ENCODE measurements at places on chromosomes 6 and 20.

GRCh38 chr6:138991206-138991605 lies 3.2 kb upstream of the REPS1 start:
- DNase-seq: no peak

GRCh38 chr6:134882426-134883038 lies 67.4 kb downstream of the ALDH8A1 start:
- DNase-seq: peak; percentile 51

DNA sequence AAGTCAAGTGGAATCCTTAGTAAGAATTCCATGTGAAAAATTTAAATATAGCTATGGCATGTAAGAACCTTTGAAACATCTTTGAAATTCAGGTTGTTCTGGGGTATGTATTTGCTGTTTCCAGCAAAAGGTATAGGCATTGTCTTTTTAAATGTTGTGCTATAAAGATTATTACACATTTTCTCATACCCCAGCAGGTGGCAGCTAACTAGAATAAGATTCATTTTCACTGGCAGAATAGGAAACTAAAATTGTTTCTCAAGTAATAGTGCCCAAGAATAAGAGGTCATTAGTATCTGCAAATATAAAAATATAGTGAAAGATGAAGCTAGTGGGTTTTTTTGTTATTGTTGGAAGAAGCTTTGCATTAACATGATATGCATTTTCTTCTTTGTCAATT lies 1.8 kb downstream of the GRIK2 start:
- DNase-seq: no peak

- DNase-seq: no peak
These were observed 99.1 kb downstream of the ARID1B start for GRCh38 chr6:156876302-156876701.

DNA sequence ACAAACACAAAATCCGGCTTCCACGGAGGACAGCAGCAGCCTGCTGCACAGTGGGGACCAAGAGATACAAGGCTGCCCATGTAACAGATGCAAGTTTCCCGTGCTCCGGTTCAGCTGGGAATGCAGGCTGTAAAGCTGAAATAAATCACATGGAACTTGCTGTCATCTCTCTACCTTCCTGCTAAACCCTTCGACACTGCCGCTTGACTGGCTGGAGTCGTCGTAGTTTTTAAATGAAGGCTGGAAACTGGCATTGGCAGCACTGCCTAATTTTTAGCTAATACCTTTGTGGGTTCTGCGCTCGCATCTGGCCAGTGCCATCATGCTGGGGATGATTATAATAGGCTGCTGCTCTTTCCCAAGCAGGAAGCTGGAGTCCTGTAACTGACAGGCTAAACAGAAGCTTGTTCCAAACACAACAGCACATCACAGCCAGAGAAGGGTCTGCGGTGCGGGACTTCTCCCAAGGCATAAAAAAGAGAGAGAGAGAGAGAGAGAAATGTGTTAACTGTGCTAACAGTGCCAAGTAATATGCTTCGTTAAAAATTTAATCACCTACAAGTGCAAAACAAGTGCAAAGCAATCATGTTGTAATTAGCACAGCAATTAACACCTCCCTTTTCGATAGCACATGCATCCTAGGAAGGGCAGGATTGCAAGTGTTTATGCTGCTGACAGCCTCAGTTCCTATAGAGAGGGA lies 146.1 kb downstream of the TFAP2A start:
- peak; percentile 15 for DNase-seq

DNA sequence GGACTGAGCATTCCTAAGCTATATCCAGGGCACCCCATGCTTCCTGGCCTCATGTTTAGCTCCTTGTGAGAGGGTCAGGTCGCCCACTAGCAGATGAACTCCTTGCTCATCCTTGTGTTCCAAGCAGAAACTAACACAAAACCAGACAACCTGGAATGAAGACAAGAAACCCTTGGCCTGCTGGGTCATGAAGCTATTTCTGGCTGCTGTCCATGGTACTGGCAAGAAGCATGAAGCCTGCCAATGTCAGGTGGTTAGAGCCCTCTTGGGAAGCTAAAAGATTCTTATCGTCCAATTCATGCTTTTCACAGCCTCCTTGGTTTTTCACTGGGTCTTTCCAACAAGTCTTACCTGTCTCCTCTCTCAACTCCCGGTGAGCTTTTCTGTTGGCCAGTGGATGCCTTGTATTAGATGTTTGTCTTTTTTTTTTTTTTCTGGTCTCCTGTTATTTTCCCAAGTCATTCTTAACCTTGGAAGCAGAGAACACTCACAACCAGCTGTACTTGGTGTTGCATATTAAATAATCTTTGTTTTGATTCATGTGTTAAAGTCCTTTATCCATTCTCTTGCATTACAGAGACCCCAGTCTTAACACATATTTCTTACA lies 180.3 kb downstream of the ANKRD60 start:
- peak; percentile 21 for DNase-seq

- DNase-seq: no peak
These were observed 4.9 kb upstream of the FAM83C start for GRCh38 chr20:35297155-35297554.

- no peak for DNase-seq
These were observed at the start of gene NOX3 for GRCh38 chr6:155455766-155456165. Gene NOX3, minus strand, starts transcription at chr6:155455839. Its CDS starts 39 bp downstream, at chr6:155455800.

- DNase-seq: no peak
These were observed 10.5 kb downstream of the KCNK15 start for GRCh38 chr20:44756011-44756688.

DNA sequence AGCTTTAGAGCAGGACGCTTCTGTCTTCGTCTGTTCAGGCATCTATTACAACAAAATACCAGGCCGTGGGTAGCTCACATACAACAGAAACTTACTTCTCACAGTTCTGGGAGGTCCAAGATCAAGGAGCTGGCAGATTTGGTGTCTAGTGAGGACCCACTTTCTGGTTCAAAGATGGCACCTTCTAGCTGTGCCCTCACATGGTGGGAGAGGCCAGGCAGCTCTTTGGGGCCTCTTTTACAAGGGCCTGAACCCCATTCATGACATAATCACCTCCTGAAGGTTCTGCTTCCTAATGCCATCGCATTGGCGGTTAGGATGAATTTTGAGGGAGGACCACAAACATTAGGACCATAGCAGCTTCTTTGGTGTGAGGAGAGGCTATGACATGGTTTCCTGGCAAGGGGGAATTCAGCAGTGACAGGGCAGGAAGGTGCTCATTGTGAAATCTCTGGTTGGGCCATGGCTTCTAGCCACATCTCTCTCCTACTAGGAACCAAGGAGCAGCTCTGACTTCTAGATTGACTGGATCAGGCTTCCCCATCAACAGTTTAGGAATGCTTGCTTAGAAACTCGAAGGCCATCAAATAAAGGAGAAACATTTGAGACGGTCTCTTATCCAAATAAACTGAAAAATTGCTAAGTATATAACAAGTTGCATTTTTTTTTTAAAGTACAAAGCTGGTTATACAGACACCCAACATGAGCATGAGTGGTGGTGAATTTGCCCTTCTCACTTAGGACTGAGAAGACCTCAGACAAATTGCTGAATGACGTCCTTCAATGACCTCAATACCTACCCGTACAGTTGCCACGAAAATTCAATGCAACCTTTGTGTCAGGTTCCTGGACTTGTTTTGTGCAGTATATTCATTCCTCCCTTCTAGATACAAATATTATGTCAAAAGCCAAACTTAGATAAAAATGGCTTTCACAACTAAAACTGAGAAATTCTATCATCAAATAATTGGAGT lies 140.7 kb downstream of the ZDHHC14 start:
- DNase-seq: no peak

- DNase-seq: no peak
These were observed 38.3 kb downstream of the MAFB start for GRCh38 chr20:40650707-40651106.

- DNase-seq: no peak
These were observed 25.6 kb upstream of the ARMH2 start for GRCh38 chr6:24824142-24824938.

GRCh38 chr20:51640743-51641142 lies 98.2 kb upstream of the NFATC2 start:
- DNase-seq: no peak

- DNase-seq: no peak
These were observed 222.3 kb downstream of the IBTK start for GRCh38 chr6:82025271-82025670.

DNA sequence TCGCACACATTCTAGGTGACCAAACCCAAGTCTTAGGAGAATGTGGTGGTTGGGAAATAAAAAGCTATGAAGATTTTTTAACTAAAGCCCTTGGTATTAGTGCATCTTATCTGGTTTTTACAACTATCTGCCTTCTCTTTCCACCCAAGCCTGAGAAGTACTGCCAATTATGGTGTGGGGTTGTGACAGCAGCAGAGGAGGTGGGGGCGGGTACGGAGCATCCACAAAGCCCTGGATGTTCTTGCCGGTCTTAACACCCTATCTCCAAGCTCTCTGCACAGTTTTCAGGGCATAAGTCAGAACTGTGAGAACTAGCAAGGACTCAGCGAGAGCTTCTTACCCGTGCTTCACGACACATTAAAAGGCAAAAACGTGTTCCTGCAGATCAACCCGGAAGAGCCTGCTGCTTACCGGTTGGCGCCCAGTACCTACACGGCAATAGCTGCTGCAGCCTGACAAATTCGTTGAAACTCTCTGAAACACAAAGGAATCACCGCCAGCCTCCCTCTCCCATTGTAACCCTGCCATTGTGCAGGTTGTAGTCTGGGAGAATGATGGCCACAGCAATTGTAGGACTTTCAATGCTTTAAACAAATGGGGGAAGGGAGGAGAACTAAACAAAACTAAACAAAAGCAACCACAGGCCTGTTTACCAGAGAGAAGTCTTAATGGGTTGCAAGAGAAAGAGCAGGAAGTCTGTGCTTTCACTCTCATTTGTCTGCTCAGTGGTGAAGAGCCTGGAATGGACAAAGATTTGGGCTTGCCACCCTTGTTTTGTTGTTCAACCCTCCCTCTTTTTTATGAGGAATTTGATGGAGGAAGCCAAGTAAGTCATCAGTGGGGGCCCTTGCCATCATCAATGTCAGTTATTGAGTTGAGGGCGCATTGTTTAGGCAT lies 461.0 kb upstream of the JARID2 start:
- peak; percentile 73 for DNase-seq

DNA sequence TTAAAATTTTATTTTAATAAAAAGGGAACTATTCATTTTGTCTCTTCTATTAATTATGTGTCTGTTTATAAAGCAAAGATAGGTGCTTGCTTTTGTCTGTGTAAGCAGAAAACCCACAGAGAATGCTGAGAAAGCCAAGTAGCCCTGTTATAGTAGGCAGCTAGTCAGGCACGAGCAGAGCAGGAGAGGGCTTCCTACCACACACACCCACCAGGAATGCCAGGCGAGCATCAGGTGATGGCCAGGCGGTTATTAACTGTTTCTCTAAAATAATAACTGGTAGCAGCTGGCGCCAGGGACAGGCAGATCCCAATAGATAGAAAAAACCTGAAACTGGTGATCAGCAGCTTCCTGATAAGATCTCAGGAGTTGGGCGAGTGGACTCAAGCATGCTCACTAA lies 15.7 kb downstream of the C6orf15 start:
- DNase-seq: no peak

- DNase-seq: no peak
These were observed 40.6 kb downstream of the NOL7 start for GRCh38 chr6:13655700-13656099.

DNA sequence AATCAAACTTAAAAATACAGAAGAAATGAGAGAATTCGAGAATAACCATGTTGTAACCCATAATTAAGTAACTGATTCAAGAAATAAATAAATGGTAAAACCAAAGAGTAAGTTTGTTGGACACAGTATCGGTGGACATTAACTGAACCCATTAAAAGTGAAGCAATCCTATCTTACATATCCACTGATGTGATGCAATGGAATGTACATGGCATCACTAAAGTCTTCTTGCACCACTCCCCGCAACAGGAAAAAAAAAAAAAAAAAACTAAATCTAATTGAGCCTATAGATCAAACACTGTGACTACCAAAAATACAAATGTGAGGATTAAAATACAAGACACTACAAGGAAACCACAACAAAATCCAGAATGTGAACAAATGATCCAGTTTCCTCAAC lies 7.9 kb downstream of the SNX14 start:
- no peak for DNase-seq

GRCh38 chr20:64232794-64233193 lies 22.8 kb upstream of the PCMTD2 start:
- no peak for DNase-seq

GRCh38 chr6:10610289-10610688 lies 84.1 kb downstream of the C6orf52 start:
- DNase-seq: no peak

DNA sequence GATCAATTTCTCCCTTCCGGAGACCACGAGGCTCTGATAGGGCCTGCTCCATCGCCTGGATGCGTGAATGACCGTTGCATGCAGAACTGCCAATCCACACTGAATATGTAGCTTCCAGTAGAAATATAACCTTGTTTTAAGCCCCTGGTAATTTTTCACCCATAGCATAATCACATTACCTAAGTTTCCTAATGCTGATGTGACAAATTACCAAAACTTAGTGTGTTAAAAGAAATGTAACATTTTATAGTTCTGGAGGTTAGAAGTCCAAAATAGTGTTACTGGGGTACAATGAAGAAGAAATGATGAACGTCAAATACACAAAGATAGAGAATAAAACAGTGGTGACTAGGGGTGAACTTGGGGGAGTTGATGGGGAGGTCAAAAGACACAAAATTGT lies 22.0 kb upstream of the SIRPD start:
- no peak for DNase-seq

DNA sequence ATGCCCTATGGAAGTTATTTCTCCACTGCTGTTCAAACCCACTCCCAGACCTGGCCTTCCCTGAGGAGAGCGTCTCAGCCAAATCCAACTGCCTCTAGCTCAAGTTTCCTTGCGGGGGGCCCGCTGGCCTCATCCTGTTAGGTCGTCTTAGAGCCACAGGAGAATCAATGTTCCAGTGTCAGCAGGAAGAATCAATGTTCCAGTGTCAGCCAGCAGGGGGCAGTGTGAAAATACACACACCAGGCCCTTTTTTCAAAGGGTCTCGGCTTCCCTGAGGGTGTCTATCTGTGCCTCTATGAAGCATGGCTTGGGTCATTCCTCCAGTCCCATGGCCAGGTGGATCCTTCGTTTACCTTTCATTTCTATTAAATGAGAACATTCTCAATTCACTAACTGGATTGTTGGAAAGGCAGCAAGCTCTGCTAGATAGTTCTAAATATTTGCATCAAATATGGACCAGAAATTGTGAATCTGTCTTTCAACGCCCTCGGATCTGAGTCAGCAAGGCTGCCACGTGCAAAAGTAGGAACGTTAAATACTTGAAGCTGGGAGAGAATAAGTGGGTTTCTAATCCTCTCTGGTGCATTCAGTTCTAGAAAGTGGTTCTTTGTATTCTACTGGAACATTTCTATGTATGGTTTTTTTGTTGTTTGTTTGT lies 19.2 kb downstream of the PRND start:
- DNase-seq: peak; percentile 82

- no peak for DNase-seq
These were observed 34.1 kb downstream of the DYNLT1 start for GRCh38 chr6:158610319-158610968.

- DNase-seq: no peak
These were observed 17.3 kb downstream of the FOXA2 start for GRCh38 chr20:22566876-22567658.

- no peak for DNase-seq
These were observed 97.8 kb upstream of the BHLHE23 start for GRCh38 chr20:63104312-63105181.

- DNase-seq: no peak
These were observed 325.0 kb downstream of the CDC5L start for GRCh38 chr6:44712353-44713111.
